ENCODE measurements at places on chromosomes 11 and 22.
A peak's percentile ranks its signal among the peaks of the same experiment; 100 is the strongest.

DNA sequence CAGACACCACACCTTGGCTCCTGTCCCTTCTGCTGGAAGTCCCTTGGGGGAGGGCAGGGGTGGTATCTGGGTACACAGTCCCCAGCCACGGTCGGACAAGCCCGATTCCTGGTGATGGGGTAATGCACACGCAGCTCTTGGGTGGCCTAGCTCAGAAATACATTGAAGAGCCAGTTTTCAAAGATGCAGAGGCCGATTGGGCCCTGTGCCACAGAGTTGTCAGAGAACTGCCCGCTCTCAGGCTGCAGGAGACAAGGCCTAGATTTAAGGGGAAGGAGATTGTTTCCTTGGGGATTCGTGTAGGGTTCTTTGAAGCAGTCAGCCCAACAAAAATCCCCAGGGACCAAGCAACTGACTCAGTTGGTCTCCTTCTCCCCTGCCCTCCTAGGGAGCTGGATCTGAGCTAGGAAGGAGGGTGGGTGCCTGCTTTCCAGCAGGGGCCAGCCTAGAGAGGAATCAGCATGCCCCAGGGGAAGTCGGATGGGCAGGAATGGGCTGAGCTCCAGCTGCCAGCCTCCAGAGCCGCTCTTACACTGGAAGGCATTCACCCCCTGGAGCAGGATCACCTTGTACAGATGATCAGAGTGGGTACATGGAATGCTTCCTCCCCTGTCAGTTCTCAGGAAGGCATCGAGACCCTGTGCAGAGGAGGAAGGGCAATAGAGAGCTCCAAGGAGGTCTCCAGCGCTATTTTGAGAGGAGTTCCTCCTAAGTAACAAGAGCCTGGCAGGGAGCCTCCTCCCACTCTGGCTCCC, 3.3 kb upstream of the SCN4B start:
- DNase-seq = no peak

DNA sequence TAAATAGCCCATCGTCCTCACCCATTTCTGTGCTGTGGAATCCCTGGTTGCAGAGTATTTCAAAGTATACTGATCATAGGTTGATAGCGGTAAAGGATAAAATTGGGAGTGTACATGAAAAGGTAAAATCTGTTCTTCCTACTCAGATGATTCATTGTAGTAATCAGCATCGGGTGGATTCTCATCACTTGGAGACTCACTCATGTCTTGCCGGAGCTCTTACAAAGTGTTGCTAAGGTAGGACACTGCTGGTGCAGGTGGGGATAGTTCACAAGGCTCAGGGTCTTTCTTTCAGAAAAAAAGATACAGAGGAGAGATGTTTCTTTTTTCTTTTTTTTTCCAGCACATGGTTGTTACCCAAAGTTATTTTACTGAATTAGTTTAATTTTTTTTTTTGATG, 84.8 kb downstream of the MTNR1B start:
- no peak for DNase-seq

GRCh38 chr11:74391193-74391592, 7.0 kb downstream of the PGM2L1 start:
- no peak for DNase-seq

DNA sequence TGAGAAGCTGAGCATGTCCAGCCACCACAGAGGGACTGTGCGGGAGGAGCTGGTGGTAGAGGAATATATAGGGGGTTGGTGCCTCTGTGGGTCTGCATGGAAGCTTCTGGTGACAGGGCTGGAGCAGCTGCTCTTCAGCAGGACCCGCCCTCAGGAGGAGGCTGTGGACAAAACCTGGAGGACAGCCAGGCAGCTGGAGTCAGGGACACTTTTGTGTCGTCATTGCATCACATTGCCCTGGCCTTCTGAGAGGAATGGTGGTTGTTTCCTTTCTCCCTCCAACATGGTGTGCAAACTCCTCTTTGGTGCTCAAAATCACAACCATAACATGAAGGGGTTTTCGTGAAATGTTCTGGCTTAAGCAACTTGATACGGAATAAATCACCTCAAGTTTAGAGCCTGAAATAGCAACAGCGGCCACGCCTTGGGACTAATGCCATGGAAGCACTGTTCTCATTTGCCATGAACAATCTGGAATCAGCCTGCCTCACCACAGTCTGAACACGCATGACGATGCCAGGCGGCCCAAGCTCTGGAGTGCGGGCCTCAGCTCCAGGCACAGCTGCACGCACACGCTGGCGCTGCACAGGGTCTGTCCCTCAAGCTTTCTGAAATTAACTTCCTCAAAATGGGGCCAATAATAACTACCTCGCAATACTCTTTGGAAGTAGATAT, 17.1 kb upstream of the CSRP3 start:
- peak; percentile 66 for DNase-seq
